Effector CD8-positive, alpha-beta T cell (primary cell): ENCODE measurements at places on chromosomes 1 and 21.

DNA sequence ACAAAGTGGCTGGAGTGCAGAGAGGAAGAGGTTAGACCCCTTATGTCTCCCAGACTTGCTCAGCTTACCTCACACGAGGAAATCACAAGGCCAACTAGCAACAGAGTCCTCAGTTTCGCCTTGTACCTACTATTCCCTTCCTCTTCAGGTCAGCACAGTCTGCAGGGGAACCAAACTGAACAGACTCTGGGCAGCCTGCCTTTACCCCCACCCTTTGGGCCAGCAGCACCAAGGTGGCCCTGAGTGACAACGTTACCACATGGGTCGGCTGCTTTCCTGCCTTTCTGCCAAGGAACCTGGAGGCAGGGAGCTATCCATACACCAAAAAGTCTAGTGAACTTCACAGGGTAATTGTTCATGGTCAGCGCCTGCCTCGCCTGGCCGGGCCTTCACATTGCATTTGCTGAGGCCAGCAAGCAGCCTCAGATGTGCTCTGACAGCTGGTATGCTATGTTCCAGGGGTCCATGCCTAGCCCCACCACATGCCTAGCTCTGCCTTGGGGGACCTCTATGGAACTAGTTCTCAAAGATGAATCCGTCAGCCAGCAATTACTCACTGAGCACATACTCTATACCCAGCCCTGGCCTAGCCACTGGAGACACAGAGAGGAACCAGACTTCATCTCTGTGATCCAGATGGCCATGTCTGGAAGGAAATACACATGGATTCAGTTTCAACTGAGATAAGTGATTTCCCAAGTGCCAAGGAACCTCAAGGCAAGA, 69.6 kb downstream of the DMAP1 start:
- no peak for DNase-seq

DNA sequence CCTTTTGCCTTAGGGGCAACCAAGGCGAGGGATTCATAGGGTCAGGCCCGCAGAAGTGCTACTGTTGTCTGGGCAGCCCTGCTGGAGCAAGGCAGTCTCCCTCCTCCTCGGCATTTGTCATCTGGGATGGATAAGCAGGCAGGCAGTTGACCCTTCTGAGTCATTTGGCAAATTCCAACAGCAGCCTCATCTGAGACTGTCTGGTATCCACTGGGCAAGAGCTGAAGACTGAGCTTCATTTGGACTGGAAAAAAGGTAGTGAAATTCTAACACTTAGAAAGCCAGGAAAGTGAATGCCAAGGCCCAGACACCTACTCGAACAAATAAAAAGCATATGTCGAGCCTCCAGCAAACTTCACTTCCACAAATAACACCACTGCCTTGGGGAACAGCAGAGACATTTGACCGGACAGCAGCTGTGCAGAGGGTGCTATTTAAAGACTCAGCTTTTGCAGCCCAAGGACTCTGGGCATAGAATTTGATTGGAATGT, 4.0 kb upstream of the ZBTB40 start:
- DNase-seq = no peak

DNA sequence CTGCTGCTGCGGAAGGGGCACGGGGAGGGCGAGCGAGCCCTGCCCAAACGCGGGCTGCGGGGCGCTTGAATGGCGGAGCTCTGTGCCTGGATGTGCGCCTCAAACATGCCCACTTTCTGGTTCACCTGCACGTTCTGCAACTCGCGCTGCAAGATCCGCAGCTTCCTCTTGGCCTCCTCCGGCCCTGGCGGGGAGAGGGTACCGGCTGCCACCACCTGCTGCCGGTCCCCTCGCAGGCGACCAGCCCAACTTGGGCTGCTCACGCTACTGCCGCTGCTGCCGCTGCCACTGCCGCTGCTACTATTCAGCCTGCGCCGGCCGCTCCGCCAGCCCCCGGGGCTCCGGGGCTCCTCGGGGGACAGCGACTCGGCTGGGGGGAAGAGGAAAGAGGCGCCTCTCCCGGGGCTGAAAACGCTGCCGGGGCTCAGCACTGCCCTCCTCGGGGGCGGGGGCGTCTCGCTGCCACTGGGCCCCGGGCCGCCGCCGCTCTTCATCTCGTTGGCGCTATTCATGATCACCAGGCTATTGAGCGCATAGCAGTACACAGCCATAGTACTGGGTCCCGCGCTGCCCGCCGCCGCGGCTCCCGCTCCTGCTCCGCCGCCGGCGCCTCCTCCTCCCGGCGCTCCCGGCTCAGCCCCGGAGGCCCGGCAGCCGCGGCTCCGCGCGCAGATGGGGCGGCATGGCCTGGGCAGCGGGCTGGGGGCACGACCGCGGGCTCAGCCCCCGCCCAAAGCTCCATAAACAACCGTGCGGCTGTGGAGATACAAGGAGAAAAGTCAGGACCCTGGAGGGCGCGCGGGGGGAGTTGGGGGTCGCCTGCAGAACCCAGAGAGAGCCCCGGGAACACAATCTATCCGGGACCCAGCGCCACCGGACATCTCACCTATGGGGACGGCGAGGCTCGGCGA, 1.9 kb downstream of the ITPKB start:
- no peak for DNase-seq

DNA sequence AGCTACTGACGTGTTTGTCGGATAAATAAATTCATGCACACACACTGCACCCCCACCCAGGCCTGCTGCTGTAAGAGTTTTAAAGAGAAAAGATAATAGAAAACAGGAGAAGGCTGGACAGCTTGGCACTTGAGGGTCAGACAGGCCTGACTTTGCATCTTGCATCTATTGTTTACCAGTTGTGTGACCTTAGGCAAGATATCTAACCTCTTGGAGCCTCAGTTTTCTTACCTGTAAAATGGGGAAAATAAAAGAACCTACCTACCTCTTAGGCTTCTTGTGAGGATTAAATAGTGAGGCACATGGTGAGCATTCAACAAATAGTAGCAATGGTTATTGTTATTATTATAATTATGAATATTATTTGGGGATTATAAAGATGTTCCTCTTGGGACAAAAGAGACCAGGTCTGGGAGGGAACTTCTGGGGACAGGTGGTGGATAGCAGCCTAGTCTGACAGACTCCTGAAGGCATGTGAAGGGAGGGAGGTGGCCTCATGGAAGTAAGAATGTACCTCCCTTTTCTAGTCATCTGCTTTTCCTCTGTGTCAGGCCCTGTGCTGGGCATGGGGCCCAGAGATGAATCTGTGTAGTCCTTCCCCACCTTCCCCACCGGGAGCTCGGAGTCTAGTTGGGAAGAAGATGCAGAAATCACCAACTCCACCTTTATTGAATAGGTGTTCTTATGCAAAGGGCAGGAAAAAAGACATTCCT, 18.3 kb upstream of the EPB41 start:
- no peak for DNase-seq

DNA sequence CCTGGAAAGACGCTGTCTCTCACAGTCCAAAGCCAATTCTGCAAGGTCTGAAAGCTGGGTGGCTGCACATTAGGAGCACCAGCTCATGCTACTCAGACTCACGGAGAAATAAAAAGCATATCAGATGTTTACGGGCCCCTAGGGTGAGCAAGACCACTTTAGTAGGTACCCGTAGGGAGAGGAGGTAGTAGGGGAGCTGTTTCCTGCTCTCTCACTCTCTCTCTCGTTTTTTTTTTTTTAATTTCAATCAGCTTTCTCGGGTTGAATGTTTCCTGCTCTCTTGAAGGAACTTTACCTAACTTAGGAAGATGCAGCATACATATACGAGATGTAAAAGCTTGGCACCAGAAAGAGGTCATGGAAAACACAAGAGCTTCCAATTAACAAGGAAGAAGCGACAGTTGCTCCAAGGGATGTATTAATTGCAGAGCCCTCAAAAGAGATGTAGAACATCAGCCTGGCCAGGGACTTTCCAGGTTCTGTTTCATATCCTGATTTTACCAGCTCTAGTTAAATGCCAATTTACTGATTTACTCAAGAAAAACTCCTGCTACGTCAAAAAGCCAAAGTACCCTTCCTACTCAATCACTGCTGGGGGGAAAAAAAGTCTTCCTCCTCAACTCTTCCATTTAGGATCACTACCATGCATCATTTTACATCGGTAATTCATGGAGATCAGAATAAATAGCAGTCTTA, 3.1 kb downstream of the LORICRIN start:
- DNase-seq = no peak

DNA sequence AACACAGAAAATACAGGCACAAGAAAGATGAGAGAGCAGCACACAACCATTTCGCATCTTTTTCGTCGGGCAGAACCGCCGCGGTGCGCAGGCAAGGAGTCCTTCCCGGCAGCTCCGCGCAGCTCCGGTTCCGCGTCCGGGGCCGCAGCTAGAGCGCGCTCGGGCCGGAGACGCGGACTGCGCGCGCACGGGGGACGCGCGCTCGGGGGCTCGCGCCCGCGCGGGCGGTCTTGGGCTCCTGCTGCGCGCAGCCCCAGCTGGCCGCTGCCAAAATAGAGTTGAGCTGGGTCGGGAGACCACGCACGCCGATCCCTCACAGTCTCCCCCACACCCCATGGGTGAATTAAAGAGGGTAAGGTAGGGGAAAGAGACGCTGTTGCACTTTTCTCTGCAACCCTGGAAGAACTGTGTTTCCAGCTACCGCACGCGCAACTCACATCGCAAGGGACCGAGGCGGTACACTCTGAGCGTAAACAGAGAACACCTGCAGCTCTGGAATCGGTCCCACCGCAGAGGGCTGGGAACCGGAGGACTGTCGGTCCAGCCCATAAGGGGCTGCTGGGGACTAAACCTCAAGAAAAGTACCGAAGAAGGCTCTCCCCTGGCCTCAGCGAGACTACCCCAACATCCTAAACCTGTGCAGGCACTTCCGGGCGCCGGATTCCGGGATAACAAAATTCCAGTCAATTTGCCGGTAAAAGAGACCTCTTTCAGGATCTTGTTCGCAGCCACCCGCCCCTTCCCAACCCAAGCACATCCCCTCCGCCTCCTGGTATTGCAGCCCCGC, 1.7 kb downstream of the NR5A2 start:
- no peak for DNase-seq

- no peak for DNase-seq
These were observed 79.3 kb downstream of the SH3BGR start for GRCh38 chr21:39531064-39531463.

GRCh38 chr1:97094247-97094972, 372.8 kb downstream of the PTBP2 start:
- no peak for DNase-seq

GRCh38 chr21:46388896-46389295, 64.9 kb downstream of the PCNT start:
- DNase-seq = no peak

GRCh38 chr1:3590951-3591865, 20.1 kb downstream of the MEGF6 start:
- DNase-seq = no peak
